ENCODE measurements at places on chromosomes 2 and 18.

DNA sequence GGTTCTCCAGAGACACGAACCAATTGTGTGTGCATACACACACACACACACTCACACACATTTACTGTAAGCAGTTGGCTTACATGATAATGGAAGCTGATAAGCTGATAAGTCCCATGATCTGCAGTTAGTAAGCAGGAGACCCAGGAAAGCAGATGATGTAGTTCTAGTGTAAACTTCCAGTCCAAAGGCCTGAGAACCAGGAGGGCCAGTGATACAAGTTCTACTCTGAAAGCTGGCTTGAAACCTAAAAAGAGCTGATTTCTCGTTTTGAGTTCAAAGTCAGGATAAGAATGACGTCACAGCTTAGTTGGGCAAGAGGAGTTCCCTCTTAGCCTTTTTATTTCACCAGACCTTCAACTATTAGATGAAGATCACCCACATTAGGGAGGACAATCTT is 558.8 kb upstream of the PIK3C3 start:
- no peak for DNase-seq

DNA sequence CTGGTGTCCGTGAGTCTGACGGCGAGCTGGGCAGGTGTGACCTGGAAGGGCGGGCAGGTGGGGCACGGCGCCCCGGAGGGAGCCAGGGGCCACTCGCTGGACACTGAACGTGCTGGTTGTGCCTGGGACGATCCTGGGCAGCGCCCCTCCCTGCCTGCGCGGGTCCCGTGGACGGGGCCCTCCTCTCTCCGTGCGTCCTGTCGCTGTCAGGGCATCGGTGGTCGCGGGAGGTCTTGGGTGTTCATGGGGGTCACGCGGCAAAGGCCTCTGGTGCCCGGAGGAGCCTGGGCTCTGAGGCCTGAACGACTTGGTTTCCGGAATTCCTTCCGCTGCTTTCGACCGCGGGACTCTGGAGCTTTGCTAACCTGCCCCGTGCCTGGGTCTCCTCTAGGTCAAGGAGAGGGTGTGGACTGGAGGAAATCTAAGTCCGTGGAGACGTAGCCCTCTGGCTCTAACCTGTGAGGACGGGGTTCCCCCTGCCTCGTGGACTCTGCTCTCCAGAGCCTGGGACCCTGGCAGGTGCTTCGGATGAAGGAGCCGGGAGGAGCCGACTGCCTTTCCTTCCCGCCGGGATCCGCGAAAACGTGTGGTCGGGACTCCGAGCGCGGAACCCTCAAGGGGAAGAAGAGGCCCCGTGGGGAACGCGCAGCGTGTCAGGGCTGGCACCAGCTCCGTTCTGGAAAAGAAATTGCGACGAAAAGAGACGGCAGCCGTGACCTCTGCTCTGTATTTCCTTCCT is 14.7 kb downstream of the SOX11 start:
- DNase-seq, result no peak

GRCh38 chr2:171995586-171995985 is 4.2 kb upstream of the METAP1D start:
- no peak for DNase-seq

DNA sequence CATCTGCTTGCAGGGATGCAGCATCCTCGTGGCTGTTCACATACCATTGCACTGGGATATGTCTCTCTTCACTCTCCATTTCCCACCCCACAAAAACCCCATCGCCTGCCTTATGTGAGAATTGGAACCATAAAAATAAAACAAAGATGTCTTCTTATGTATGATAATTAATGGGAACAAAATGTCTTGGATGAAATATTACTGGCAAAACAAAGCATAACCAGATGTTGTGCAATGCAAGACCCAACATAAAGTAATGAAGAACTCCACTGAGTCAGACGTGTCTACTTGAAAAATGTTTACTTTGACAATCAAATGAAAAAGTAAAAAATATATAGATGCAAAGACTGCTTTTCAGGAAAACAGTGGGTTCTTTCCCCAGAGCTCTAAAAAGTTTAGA is 611.3 kb upstream of the SYT4 start:
- DNase-seq, result no peak

GRCh38 chr18:52570975-52571374 is 231.0 kb downstream of the DCC start:
- DNase-seq, result no peak

DNA sequence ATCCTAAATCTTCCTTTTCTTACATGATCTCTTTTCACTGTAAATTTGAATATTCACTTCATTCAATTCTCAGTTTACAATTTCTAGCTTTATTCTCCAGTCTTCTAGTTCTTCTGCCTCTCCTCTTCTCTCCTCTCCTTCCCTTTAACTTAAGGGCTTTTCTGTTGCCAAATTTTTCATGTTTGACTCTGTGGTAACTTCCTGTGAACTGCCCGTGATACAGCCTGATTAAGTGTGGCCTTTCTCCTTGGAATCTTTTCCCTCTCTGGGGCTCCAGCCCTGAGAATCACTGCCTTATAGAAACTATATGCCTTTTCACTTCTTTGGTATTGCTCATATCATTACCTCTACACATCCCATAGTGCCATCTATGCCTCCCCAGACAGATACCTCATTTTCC is 1923.8 kb upstream of the CELF4 start:
- DNase-seq, result no peak

- no peak for DNase-seq
These were observed 2.4 kb upstream of the KCNF1 start for GRCh38 chr2:10909050-10909995.

- no peak for DNase-seq
These were observed 232.4 kb downstream of the CALCRL start for GRCh38 chr2:187215532-187216240.

DNA sequence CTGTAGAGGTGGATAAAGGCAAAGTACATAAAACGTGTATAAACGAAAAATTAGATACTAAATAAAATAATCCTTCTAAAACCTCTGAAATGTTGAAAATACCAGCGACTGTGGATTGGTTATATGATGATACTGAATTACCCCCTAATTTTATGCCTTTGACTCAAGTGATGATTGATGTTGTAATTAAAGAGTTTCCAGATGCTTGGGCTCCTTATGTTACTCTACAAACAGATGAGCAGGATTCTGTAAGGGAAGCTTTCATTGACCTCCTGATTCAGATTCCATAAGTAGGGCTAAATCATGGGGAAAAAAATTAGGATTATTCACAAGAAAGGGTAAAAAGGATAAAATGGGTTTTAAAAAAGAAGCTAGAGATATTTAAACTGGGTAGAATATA is 418.2 kb upstream of the SLC39A10 start:
- DNase-seq, result no peak

DNA sequence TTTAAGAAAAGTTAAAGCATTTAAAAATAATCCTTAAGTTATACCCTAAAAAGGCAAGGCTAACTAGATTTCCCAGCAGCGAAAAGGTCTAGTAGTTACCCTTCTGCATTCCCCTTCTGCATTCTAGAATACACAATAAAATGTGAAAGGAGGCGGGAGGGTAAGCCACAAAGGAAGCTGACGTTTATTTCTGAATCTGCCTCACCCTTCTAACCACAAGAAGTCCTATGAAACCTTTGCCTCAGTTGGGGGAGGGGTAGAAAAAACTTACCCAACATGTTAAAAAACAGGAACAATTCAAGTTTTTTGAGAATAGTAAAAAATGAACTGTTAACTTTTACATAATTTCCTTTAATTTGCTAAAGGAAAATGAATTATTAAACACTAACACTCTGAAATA is 11.3 kb downstream of the STK17B start:
- DNase-seq, result peak; percentile 50

DNA sequence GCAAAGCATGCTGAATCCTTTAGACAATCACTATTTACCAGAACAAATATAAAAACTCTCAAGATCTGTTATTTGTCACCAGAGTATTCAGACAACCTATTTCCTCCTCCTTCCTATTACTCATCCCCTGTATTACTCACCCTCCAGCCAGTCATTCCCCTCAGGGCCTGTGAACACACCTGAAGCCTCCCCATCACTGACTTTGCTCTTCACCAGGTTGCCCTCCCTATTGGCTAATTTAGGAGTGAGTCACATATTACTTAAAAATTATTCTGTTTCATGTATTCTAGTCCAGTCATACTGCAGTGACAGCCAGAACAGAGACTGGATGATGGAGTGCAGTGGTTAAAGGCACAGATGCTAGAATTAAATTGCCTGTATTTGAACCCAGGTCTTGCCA is 3.7 kb upstream of the ATG16L1 start:
- peak; percentile 50 for DNase-seq

- peak; percentile 78 for DNase-seq
These were observed 133.1 kb downstream of the NFATC1 start for GRCh38 chr18:79528846-79529245.

DNA sequence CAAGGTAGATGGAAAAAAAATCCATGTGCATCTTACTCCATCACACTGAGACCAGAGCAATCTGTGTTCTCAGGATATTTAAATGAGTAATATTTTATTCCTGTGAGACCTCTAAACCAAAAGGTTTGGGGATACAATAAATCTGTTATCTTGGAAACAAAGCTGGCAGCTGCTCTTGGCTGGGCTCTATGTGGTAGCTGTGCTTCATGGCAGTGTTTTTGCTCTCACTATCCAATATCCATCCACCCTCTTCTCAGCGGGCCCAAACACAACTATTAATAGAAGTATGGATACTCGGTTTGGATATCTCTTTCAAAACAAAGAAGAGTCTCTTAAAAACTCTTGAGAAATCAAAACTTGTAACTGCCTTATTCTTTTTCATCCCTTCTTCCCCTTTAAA is 244.9 kb upstream of the RAB12 start:
- no peak for DNase-seq

GRCh38 chr2:203871371-203871983 is 3.9 kb downstream of the CTLA4 start:
- DNase-seq, result no peak

- DNase-seq, result no peak
These were observed 27.7 kb downstream of the NFATC1 start for GRCh38 chr18:79423211-79424007.

GRCh38 chr18:49723648-49724180 is 89.6 kb downstream of the ACAA2 start:
- DNase-seq, result no peak

GRCh38 chr2:134570676-134571075 is 148.1 kb downstream of the TMEM163 start:
- DNase-seq, result no peak

- DNase-seq, result peak; percentile 37
These were observed 7.5 kb downstream of the GALNT1 start for GRCh38 chr18:35588995-35589394.

DNA sequence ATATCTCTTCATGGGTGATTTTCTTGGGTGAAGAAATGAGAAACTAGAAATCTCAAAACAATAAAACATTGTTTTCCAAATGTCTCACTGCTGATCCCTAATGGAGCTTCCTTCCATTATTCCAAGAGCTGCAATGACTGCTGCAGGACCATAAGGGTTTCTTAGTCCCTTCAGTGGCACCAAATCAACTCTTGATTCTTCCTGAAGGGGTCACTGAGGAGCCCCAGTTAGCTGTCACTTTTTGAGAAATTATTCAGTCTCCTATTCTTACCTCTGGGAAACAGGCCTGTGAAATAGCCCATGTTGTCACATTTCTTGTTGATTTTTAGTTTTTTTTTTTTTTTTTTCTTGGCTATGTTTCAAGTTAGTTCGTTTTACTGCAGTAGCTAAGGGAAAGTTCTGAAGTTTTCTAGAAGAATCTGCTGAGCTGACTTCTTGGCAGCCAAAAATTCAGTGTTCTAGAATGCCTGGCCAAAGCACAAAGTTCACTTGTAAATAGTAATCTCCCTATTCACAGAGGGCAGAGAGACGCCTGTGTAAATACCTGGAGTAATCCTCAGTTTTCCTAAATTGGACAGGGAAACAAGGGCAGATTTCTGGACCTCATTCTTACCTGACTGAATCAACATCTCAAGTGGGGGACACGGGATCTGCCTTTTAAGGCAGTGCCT is 480.0 kb downstream of the RIT2 start:
- no peak for DNase-seq

DNA sequence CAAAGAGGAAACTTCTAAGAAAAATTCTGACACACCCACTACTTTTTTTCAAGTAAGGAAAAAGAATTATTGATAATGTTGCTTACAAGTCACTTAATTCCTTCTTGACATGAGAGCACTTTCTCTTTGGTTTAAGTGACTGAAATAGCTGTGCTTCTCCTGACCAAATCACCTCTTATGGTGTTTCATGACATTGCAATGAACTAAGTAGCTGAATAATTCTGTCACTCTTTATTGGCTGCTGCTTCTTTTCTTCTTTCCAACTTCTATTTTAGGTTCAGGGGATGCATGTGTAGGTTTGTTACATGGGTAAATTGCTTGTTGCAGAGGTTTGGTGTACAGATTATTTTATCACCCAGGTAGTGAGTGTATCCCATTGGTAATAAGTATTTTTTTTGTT is 447.6 kb upstream of the NETO1 start:
- DNase-seq, result no peak

DNA sequence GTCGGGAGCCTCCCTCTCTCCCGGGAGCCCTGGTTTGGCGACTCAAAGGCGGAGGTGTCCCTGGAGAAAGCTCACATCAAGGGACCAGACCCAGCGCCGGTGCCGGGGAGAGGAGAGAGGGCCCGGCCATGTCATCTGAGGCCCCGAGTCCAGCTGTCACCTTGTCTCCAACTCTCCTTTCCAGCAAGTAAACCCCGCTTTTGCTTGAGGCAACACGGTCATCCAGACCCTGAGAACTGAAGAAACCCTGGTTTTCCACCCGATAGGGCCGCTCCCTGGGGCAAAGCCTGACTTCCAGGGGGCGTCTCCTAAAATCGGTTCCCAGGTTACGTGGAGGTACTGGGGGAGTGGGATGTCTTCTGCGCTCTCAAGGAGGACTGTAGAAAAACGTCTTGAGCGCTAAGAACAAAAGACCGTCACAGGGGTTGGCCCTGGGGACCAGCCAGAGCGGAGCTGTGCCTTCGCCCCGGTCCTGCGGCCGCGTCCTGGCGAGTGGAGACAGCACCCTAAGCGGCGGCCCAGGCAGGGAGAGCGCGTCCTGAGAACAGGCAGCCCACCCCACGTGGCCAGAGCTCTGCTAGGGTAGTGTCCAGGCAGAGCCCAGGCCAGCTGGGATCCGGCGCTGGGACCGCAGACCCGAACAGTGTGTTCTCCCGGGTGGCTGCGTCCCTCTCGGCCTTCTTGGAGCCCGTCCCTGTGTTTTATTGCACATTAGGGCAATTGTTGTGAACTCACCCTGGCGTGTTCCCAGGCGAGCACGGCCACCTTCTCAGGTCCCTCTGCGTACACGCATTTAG is 55.7 kb downstream of the TMEM18 start:
- DNase-seq, result no peak

- DNase-seq, result no peak
These were observed 4.6 kb downstream of the TGIF1 start for GRCh38 chr18:3454365-3455089.

All from activated CD8-positive, alpha-beta memory T cell treated with anti-CD3 and anti-CD28 coated beads, Interleukin-2, amount 50 U/mL, for 4 hours (primary cell).